ENCODE measurements at places on chromosomes 1 and 21.
A peak's percentile ranks its signal among the peaks of the same experiment; 100 is the strongest.

GRCh38 chr1:58710190-58711085, 10.6 kb upstream of the MYSM1 start:
- DNase-seq, result no peak

- no peak for DNase-seq
These were observed 183.6 kb upstream of the NR5A2 start for GRCh38 chr1:199843861-199844260.

- DNase-seq, result no peak
These were observed 65.0 kb downstream of the TOR3A start for GRCh38 chr1:179146911-179147310.

- DNase-seq, result no peak
These were observed 138.6 kb downstream of the SLC44A5 start for GRCh38 chr1:75472089-75472970.

- no peak for DNase-seq
These were observed 57.3 kb upstream of the ZNF648 start for GRCh38 chr1:182118851-182119250.

GRCh38 chr1:145708063-145708462, 895 bp upstream of the PDZK1 start:
- DNase-seq, result peak; percentile 36

DNA sequence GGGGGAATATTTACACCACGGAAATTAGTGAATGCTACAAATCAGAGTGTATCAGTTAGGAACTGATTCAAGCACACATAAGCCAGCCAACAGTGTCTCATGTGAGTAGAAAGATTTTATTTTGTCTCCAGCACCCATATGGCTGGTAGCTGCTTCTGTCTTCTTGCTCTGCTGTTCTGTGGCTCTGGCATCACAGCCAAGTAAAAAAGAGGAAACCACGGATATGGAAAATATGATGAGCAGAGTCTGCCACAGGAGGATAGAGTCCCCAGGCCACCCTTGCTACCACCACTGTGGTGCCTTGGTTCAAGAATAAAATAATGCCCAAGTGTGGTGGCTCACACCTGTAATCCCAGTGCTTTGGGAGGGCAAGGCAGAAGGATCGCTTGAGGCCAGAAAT, 53.6 kb upstream of the SPOCD1 start:
- DNase-seq, result no peak

DNA sequence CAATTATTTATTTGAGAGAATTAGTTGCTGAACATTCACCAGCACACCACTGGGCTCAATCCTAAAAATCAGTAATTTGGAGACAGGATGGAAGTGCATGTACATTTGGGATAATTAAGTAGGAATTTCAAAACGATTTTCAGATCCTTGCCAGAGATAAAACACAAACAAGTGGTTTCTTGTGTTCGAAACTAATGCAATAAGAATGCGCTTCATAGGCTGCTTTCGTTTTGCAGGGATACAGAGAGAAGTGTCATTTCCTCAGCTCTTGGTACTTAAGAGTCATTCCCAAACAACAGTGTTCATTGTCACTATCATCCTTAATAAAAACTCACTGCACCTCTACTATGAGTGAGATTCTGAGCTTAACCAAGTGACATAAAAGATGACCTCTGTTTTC, 20.6 kb upstream of the USP24 start:
- DNase-seq, result no peak

GRCh38 chr1:52880206-52880605, 37.6 kb downstream of the ZYG11A start:
- DNase-seq, result no peak

- no peak for DNase-seq
These were observed 432 bp downstream of the EPHB2 start for GRCh38 chr1:22711071-22711470.

DNA sequence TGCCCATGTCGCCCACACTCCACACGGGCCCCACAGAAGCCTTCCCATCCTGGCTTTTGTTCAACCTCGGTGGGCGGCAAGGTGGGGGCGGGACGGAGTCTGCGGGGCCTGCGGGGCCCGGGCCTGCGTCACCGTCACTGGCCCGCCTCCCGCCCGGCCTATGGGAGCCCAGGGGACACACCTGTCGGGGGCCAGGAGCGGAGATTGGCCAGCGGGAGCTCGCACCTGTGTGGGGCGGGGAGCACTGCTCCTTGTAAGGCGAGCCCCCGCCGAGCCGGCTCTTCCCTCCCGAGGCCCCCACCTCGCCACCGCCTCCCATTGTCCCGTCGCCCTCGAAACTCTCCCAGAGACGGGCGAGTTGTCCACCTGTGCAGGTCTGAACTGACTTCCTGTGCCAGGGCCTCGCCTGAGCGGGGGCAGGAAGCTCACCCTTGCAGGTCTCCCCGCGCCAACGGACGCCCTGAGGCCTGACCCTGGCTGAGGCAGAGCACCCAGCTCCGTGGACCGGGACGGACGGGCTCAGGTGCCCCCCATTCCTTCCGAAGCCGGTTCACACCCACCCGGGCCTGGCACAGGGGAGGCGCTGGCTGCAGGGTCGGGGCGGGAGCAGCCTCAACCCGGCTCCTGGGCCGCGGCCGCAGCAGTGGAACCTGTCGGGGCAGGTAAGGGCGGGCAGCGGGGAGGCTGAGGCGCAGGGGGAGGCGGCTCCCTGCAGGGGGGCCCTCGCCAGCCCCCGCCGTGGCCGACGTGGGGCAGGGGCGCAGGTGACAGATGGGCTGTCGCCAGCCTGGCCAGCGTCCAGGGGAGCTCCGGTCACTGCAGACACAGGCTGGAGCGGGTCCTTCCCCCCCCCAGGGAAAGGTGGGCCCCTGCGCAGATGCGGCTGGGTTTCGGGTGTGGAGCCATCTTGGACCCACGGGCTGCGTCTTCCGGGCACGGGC, 10.8 kb upstream of the TTLL10 start:
- peak; percentile 97 for DNase-seq

DNA sequence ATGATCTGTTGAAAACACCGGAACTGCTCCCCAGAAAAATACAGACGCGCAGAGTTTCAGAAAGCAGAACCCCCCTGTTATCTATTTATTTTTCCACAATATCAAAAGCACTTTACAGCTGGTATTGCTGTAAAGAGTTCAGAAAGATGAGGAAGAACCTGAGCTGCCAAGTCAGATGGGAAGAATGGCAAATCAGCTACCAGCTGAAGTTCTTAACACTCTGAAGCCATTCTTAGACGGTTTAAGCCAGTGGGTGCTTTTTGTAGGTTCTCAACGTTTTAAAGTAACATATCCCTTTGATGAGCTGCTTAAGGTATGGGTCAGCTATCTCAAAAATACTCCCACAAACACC, 714 bp upstream of the AKIRIN1 start:
- DNase-seq, result no peak

- DNase-seq, result no peak
These were observed 44.7 kb upstream of the ZBTB40 start for GRCh38 chr1:22406722-22407495.

DNA sequence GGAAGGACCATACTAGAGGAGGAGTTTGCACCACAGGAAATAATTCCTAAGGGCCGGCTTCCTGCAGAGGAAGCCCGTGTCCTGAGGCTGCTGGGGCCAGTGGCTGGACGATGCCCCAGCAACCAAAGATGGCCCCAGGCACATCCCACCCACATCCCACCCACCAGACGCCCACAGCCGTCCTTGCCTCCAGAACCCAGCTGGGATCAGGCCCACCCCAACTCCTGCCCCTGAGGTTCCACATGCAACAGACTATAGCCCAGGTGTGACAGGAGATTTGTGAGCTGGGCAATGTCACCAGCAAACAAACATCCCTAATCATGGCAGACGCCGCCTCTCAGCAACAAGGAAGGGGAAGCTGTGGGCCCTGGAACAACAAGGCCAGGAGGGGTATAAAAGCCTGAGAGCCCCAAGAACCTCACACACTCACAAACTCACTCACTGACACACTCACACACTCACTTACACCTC, at the start of gene KRTAP10-9:
TSS of gene KRTAP10-9 (plus strand) at position 421 of the 471 bp plus-strand sequence. CDS start 79 bp downstream, outside the sequence.
- DNase-seq, result no peak

DNA sequence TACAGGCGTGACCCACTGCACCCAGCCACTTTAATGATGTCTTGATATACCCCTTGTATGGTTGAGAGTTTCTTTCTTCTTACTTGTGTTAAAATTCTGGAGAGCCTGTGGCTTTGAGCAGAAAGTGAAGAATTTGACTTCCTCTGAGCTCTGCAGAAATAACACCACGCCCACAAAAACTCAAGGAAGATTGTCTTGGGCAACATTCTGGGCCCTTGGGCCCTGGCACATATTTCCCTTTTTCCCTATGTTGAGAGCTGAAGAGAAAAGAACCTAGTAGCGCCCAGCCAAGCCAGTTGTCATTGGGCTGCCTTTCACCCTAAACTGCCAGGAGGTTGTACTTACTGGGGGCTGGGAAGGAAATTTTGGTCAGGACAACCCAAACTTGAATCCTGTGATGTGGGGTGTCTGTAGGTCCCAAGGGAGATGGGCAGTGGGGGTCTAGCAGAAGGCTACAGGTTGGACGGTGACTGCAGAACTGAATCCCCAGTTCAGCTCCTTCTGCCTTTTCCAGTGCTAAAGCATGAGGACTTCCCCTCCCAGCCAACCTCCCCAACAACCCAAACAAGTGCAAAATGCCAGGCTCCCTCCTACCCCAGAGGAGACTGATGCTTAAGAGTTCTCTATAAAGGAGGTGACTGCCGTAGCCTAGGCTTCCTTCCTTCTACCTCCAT, 11.7 kb upstream of the SNAPIN start:
- no peak for DNase-seq

DNA sequence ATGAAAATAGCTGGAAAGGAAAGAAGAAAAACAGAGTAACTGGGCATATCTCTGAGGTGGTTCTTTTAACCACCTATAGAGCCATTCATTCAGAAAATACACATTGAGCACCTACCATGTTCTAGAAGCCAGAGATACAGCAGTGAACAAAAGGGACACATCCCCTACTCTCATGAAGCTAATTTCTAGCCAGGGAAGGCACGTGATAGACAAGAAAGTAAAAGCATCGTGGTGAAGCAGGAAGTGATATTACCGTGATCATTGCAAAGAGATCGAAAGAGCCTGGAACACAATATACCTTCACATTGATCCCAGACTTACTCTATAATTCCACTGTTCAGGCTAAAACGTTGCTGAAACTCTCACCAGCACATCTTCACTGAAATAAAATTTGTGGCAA, 76.0 kb downstream of the TIAM1 start:
- DNase-seq, result no peak

DNA sequence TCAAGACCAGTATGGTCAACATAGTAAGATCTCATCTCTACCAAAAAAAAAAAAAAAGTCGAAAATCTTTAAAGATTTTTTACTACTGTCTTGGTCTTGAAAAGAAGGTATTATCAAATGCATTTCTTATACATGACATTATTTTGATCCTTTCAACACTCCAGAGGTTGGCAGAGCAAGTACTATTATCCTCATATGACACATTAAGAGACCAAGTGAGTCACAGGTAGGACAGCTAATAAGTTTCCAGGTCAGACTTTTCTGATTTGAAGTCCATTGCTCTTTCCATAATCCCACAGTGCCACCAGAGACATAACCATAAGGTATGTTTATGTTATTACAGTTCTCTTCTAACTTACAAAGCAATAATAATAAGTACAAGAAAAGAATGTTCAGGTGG, 15.2 kb downstream of the DBT start:
- no peak for DNase-seq

GRCh38 chr1:228376262-228376628, 30.4 kb downstream of the TRIM11 start:
- no peak for DNase-seq

DNA sequence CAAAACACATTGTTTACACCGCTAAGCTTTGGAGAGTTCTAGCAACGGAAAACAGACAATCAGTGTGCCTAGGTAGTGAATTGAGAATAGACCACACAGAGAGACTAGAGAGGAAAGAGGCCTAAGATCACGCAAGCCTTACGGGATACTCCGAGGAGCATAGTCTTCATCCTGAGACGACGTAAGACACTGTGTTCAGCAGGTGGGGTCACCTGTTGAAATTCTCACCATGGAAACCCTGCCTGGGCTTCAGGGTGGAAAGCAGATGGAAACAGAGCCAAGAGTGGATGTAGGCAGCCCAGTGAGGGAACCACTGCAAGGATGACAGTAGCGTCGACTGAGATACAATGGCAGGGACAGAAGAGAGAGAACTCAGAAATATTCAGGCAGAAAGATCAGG, 40.2 kb downstream of the COA6 start:
- DNase-seq, result no peak

DNA sequence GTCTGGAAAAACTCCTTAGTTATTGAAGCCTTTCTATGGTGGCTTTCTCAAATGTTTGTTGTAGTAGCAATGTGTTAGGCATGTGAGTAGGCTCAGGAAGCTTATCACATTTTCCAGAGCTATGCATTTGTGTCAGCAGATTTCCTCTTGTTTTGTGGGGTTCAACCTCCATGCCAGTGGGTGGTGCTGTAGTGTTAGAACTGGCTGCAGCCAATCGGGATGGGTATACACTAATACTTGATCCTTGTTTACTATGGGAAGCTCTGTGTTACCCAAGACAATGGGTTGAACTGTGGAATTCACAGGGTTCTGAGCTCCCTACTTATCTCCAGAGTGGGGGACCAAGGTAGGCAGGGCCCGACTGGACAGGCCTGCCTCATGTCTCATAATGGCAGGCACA, 348.5 kb upstream of the ADAMTS5 start:
- no peak for DNase-seq

- no peak for DNase-seq
These were observed 47.0 kb upstream of the RBM15 start for GRCh38 chr1:110292031-110292741.

GRCh38 chr1:175894581-175894980, 151.2 kb upstream of the TNR start:
- no peak for DNase-seq

DNA sequence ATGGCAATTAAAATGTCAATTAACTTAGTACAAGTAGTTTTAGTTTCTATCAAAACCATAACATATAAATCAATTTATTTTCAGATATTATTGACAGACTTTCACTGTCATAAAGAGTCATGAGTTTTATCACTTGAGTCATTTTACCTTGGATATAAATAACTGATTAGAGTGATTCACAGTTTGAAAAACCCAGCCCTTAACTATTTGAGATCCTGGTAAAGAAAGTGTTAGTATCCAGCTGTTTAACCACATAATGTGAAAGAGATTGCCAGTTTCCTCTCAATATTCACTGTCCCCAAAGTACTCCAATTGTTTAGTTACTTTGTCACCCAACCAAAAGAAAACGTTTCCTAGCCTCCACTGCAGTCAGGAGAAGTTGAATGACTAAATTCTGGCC, 91.3 kb downstream of the UCHL5 start:
- DNase-seq, result no peak

DNA sequence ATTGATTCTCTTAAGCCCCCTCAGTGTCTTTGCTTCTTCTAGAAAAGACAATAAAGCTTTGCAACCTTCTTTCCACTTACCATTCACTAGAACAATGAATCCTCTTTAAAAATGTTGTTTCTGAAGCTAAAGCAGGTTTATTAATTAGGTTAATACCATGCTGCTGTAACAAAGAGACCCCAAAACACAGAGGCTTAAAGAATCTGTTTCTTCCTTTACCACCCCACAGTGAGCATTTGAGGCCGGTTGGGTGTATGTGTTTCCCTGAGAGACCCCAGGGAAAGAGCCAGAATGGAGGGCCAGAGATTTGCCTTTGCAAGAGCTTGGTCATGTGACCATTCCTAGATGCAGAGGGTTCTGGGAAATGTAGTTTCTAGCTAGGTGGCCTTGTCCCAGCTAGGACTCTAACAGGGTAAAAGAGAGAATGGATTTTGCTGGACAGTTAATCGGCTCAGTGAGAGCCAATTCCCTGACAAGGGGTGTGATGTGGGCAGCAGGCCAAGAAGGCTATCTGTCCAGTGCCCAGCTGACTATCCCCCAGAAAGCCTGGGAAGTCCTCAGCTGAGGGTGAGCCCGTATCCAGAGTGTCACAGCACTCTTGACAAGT, 191.8 kb upstream of the TMEM51 start:
- DNase-seq, result no peak
